ENCODE measurements at places on chromosomes 5 and 9.
A peak's percentile ranks its signal among the peaks of the same experiment; 100 is the strongest.

DNA sequence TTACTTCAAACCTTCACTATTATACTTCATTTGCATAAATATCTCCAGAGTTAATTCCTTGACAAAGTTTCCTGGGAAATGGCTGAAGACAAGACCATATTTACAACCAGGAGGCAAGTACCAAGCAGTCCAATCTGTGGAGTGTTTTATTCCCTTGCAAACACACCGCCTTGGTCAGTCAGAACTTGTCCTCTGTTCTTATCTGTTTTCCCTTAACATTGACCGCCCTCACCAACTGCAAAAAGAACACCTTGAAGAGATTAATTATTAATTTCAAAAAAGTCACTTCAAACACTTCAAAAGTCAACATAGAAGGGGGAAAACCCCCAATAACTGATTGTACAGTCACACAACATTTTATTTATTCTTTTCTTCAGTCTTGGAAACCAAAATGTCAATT lies 269.0 kb upstream of the RGMB start:
- DNase-seq = no peak

DNA sequence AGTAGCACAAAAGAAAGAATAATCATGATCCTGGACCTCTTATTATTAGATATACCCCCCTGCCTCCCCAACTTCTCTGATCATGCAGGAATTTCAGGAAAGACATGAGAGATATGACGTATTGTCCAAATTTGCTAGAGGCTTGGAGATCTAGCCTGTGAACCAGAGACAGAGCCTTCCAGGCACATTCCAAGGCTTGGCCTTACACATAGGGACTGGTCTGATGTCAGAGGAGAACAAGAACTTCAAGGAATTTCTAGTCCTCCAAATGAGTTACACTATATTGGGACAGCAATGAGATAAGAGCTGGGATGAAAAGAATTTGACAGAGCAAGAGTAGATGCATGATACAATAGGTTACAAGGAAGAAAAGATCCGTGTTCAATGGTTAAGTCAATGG lies 67.0 kb downstream of the MCTP1 start:
- DNase-seq = no peak

GRCh38 chr9:105070176-105070575 lies 142.2 kb upstream of the ABCA1 start:
- no peak for DNase-seq

DNA sequence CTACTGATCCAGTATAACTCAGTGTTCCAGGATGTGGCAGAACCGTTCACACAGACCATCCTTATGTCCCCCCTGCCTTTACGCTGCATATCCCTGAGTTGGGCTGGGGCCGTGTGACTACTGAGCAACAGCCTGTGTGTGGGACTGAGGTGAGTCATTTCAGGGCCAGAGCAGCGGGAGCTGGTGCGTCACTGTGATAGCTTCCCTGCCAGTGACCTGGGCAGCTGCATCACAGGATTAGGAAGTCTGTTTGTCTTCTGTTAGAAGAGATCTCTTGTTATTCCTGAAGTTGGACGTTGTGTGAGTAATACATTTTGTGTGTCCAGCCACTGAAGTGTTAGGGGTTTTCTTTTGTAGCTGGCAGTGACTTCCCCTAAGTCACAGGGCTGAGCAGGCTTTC lies 35.6 kb downstream of the TPPP start:
- no peak for DNase-seq

GRCh38 chr5:1490376-1490775 lies 33.4 kb downstream of the LPCAT1 start:
- no peak for DNase-seq

- DNase-seq = no peak
Observed at GRCh38 chr9:92140754-92141143, 25.5 kb upstream of the SPTLC1 start.

GRCh38 chr9:104882086-104882485 lies 45.9 kb downstream of the ABCA1 start:
- DNase-seq = no peak

- DNase-seq = no peak
Observed at GRCh38 chr5:145666591-145666990, 168.6 kb downstream of the PRELID2 start.

DNA sequence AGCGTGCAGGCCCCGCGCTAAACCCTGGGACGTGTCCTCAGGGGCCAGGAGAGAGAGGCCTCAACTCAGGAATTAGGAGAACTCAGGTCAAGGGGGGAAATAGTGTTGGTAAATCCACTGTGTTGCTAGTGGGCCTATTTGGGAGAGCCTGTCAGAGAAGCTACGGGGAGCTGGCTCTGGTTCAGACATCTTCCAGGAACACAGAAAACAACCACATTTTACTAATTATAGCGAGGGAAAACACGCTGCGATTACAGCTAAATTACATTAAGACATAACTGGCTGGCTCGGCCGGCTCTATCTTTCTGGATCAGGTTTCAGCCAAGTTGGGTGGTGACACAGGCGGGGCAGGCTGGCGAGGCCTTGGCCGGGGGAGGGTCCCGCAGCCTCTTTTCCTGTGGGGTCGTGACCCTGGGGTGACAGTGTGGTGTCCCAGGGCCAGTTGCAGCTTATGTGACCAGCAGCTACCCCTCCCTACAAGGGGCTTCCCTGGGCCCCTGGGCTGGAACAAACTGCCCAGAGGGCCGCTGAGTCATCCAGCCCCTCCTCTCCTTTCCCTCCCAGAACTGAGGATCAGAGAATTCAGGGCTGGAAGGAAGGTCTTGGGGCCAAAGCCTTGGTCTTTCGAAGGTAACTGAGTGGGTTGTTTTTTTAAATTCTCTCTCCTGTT lies 75.1 kb downstream of the FGF18 start:
- no peak for DNase-seq

- DNase-seq = no peak
Observed at GRCh38 chr5:81908771-81909170, 63.1 kb upstream of the ATG10 start.

DNA sequence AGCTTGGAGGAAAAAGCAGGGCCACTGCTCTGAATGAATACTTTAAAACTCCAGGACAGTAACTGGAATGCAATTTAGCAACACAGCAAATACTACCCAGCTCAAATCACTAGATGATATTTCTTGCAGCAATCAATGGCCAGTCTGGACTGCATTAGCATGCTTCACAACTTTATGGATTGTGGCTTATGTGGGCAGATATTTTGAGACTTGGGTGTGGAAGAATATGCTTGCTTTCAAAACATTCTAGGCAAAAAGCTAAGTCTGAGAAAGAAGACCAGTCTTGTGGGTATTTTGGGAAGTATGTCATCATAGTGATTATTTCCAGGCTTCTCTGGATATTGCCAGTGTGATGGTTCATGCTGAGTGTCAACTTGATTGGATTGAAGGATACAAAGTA lies 3.1 kb downstream of the RANBP3L start:
- no peak for DNase-seq

DNA sequence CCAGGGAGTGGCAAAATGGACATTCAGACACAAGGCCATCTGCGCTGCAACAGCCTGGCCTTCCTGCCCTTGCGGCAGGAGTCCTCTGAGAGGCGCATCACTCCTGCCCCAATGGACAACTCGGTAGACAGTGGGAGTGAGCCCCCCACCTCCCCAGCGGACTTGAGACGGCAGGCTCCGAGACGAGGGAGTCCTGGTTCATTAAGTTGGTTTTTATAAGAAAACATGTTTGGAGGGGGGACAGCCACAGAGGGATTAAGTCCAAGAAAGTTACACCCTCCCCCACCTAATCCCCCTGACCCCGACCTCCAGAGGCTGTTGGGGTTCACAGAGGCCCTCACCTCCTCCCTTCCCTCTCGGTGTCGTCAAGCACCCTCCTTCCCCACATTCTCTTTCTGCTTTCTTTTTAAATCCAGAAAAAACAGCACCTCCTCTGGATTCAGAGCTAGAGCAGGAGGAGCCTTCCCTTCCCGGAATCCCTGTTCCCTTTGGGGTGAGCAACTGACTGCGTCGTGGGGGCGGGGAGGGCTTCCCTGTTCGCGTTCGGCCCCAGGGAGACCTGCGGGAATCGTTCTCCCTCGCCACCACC lies 1.8 kb upstream of the EGR1 start:
- DNase-seq = no peak

DNA sequence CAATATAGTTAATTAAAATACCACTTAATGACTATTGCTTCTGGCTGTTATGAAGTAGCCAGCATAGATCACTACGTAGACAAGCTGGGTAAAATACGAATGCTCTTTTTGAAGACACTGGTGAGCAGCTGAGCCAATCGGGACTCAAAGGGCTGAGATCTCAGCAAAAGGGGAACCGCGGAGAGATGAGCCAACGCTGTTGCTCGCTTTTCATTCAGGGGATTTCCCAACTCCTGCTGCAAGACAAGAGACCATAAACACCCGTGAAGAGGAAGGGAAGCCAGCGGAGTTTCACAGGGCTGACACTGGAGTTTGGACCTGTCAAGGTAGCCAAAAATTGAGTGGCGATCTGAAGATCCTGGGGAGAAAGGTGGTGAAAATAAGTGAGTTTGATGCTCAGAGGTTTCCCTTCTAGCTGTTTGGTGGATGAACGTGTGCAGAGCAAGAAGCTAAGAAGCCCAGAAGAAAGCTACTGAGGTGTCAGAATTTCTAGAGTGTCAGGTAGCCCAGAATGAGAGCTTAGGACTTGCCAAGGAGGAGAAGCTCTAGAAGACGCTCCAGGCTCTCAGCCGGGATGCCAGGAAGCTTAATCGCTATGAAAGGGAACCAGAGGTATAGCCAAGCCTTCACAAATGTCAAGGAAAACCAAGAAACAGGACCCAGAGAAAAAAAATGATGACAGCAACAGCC lies 79.6 kb upstream of the RNU6ATAC start:
- DNase-seq = peak; percentile 6

GRCh38 chr9:73038613-73039012 lies 85.8 kb upstream of the ALDH1A1 start:
- no peak for DNase-seq

DNA sequence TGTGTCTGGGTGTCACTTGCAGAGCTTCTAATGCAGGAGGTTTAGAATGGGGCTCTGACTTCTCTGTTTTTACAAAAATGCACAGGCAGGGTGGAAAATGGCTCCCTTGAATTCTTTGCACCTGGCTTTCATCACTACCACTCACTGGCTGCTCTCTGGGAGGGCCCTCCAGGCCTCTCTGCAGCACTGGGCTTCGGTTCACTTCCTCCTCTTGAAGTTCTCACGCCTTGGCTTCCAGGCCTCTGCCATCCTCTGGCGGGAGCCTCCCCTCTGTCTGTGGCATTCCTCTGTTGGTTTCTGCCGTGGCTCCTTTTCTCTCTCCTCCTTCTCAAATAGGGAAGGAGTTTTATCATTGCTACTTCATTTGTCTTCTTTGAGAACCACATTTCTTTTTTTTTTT lies 2.8 kb upstream of the PRLR start:
- DNase-seq = no peak

DNA sequence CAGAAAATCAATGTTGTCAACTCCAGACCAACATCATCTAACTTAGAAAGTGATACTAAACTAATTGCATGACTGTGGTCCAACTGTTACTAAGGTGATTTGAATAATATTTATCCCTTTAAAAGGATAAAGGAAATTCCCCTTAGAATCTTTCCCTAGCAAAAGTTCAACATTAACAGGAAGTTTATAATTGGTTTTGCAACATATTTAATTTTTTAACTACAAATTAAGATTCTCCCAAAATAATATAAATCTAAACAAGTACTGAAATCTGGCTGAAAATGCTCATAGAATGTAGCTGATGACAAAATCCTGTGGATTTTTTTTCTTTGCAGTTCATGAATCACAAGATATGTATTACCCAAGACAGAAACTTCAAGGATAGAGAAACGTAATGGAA lies 151.4 kb downstream of the LPAR1 start:
- no peak for DNase-seq

DNA sequence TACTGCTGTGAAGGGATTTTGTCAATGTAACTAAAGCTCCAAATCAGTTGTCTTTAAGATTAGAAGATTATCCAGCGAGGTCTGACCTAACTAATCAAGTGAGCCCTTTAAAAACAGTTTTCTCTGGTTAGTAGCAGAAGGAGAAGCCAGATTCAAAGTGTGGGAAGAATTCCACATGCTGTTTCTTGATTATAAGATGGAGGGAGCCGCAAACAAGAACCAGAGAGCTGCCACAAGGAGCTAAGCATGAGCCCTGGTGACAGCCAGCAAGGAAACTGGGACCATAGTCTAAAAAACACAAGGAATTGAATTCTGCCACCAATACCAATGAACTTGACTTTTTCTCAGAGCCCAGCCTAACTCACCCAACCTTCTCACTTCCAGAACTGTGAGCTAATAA lies 37.0 kb upstream of the OR2S2 start:
- DNase-seq = no peak

DNA sequence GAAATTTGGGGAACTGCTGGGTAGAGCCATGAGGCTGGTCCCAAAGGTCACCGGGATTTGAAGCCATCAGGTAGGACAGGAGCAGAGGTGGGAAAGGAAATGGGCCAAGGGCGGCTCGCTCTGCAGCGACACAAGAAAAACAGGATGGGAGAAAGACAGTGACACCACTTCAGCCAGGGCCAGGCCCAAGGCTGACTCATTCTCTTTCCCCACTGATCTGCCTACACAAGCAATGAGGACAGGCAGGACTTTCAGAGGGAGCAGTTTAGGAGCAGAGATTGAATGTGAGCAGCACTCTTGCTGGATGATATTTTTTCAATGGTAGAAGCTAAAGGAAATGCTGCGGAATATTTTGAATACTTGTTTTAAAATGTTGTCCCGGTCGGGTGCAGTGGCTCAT lies 3.5 kb downstream of the RUFY1 start:
- no peak for DNase-seq

DNA sequence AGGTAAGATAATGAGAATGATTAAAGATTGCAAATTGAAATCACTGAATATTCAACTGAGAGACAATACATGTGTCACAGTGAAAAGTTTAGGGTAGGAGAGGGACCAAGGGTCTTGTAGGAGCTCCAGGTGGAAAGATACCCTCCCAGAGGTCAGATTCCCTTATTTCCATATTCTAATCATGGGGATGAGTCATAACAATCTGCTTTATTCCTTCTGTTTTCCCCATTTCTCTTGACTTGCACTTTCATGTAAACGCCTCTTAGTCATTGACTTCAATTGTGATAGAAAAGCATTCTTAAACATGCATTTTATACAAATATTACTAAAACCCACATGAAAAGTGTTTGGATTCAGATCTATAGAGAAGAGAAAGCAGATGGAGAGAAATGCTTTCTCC lies 81.3 kb upstream of the CTSL start:
- no peak for DNase-seq

GRCh38 chr5:55453211-55453610 lies 81.6 kb downstream of the PLPP1 start:
- no peak for DNase-seq

DNA sequence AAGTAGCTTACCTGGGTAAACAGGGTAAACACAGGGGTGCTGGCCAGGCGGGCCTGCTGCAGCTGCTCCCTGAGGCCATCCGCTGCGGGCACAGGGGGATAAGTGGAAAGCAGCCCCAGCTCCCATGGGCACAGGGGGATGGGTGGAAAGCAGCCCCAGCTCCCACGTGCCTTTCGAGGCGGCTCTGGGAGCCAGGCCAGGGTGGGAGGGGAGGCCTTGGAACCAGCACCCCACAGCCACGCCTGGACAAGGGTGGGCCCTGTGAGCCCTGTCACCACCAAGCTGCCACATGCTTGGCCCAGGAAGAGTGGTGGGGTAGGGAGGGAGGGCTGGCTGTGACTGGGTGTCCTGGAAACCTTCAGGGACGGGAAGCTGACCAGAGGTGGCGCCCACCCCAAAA lies 7.8 kb upstream of the CARD9 start:
- DNase-seq = no peak
